SJCRH30 (cell line): ENCODE measurements at places on chromosomes 16 and 17. TPM values are rescaled to one million over a fixed set of nuclear protein-coding genes. Genes with fewer than 3 reads are reported as not detected.

The CTU2 gene
- 10.3 and 11.5 TPM in 2 replicates for total RNA-seq

DNA sequence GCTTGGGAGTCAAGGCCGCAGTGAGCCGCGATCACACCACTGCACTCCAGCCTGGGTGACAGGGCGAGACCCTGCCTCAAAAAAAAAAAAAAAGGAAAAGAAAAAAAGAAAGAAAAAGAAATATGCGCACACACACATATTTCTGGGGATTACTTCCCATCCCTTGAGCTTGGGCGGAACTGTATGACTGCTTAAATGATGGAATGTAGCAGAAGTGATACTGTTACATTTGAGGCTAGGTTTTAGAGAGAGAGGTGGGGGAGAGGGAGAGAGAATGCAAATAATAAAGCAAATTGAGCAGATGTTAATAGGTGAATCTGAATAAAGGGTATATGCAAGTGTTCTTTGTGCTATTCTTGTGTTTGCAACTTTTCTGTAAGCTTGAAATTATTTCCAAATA is 12.0 kb upstream of the USP32 start:
- no peak for DNase-seq
- no peak overlapping the region for H3K27ac ChIP-seq
- H3K27me3 ChIP-seq: no peaks in the 10 kb centered on the region
- no peaks in the 10 kb centered on the region for H3K36me3 ChIP-seq
- H3K4me3 ChIP-seq: no peak overlapping the region

The SCIMP gene
- total RNA-seq: not detected in 2 replicates

- H3K4me1 ChIP-seq: peaks cover 28% of the 10 kb centered on the region
- H3K27me3 ChIP-seq: no peaks in the 10 kb centered on the region
- no peak overlapping the region for H3K4me3 ChIP-seq
- no peak for DNase-seq
- no peak overlapping the region for H3K27ac ChIP-seq
Observed at GRCh38 chr17:64439956-64440355, 9.0 kb upstream of the MILR1 start.

The CA7 gene
- total RNA-seq: not detected in 2 replicates

The CACNG1 gene
- total RNA-seq: 0.12 TPM in 1 of 2 replicates, not detected in the other

The SLC13A2 gene
- total RNA-seq: not detected in 2 replicates

DNA sequence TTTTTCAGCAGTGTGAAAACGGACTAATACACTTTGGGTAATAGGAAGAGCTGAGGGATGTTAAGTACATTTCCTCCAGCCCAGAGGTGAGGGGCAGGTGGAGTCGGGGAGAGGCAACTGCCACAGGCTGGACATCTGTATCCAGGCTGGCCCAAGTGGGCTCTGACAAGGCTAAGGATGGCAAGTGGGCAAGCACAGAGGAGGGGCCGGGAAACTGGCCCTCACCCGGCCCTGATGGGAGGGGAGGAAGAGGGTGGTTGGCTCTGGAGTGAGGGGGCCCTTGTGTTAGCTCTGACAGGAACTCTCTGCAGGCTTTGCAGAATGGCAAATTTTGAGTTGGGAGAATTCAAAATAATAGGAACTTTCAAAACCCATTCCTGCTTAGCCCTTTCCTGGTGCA is 251.0 kb upstream of the TNRC6C start:
- no peak for DNase-seq
- no peak overlapping the region for H3K27ac ChIP-seq
- H3K36me3 ChIP-seq: no peaks in the 10 kb centered on the region

GRCh38 chr17:50986989-50987660 is 121.0 kb upstream of the TOB1 start:
- H3K4me3 ChIP-seq: no peak overlapping the region
- H3K27me3 ChIP-seq: no peaks in the 10 kb centered on the region
- no peaks in the 10 kb centered on the region for H3K4me1 ChIP-seq
- no peak overlapping the region for H3K27ac ChIP-seq
- no peak for DNase-seq
